ENCODE measurements at places on chromosomes 4 and X.
A peak's percentile ranks its signal among the peaks of the same experiment; 100 is the strongest.

DNA sequence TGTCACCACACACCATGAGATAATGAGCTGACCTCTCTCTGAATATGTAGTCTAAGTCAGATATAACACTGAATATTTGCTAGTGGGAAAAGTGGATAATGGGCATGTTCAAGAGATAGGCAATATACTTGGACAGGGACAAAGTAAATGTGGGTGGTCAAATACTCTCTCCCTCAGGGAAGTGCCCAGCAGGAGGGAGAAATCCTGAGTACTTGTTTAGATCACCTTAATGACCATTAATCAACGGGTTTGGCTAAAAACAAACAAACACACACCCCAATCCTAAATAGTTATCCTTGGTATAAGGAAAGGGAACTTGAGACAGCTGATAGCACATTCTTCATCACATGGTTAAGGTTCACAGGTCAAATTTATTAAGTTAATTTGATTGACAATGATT is 933.5 kb downstream of the C4orf33 start:
- DNase-seq: no peak

GRCh38 chrX:152638443-152638904 is 779 bp downstream of the GABRQ start:
- DNase-seq: no peak

- no peak for DNase-seq
These were observed 6.2 kb downstream of the TMEM131L start for GRCh38 chr4:153472122-153473037.

- peak; percentile 69 for DNase-seq
These were observed 517.1 kb upstream of the ZFP42 start for GRCh38 chr4:187478292-187479140.

- DNase-seq: no peak
These were observed 87.0 kb downstream of the IRF2 start for GRCh38 chr4:184387351-184387750.

Measured in muscle of back (tissue), 13 donors.